SJSA1 (cell line): ENCODE measurements at places on chromosomes 6 and 20.

DNA sequence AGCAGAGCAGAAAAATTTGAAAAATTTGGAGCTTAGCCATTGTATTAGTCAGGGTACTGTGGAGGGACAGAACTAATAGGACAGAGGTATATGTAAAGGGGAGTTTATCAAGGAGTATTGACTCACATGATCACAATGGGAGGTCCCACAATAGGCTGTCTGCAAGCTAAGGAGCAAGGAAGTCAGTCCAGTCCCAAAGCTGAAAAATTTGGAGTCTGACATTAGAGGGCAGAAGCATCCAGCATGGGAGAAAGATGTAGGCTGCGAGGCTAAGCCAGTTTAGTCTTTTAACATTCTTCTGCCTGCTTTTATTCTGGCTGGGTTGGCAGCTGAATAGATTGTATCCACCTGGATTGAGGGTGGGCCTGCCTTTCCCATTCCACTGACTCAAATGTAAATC is 82.0 kb downstream of the SMPDL3A start:
- no peak for DNase-seq

DNA sequence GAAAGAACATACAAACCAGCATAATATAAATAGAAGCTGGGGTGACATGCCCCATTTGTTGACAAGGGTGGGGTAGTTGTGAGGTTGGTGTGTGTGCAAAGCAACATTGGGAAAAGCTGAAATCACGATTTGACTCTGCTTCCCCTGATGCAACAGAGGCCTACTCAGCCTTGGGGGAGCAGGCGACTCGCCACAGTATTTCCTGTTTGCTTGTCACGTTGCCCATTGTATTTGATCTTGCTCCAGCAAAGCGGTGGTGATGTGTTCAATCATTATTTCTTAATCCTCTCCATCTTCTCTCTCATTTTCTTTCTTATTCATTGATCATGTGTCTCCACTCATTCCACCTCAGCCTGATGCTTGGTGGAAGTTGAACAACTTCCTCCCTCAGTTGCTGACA is 165.8 kb upstream of the CITED2 start:
- no peak for DNase-seq

- DNase-seq = no peak
Measured at GRCh38 chr6:8642131-8642530, 206.8 kb upstream of the SLC35B3 start.

DNA sequence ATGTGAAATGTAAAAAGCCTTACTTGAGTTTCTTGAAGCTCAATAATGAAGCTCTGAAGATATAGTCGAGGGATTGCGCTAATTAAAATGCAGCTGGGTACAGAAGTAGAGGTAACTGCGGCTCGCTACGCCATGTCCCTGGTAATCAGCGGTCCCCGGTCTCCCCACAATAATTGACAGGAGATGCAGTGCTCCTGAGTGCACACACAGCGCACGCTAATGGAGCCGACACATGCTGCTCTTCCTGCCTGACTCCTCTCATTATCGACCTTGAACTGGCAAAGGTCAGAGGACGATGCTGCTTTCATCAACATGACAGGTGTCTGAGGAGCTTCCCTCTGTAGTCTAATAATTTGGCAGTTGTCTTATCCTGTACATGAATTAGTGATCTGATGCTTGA is 365.9 kb downstream of the RNF144B start:
- no peak for DNase-seq

DNA sequence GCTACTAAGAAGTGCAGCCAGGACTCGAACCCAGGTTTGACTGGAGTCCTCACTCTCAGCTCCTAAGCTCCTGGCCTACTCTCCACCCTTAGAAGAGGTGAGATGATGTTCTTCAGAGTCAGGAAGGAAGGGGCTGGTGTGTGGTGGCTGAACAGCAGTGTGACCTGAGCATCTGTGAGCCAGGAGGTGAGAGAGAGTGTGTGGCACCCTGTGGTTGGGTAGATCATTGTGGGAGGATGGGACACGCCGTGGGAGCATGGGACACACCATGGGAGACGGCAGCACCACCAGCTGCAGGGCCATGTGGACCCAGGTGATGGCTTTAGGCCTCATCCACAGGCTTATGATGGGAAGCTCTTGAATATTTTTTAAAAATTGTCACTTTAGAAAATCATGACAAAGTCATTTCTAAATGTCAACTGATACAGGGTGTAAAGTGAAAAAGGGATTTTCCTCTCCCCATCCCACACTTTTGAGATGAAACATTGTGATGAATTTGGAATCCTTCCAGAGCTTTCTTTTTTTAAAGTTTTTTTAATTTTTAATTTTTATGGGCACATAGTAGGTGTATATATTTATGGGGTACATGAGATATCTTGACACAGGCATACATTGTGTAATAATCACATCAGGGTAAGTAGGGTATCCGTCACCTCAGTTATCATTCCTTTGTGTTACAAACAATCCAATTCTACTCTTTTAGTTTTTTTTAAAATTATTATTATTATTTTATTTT is 31.6 kb downstream of the SRC start:
- no peak for DNase-seq

- no peak for DNase-seq
Measured at GRCh38 chr6:169189686-169190085, 64.0 kb downstream of the THBS2 start.

- DNase-seq = no peak
Measured at GRCh38 chr6:139852488-139853140, 478.2 kb upstream of the CITED2 start.

GRCh38 chr6:150887978-150888563 is 22.6 kb downstream of the MTHFD1L start:
- DNase-seq = no peak

- DNase-seq = no peak
Measured at GRCh38 chr20:54510541-54511129, 35.2 kb downstream of the DOK5 start.

- no peak for DNase-seq
Measured at GRCh38 chr6:97812940-97813339, 529.9 kb upstream of the MMS22L start.

- DNase-seq = peak; percentile 43
Measured at GRCh38 chr6:91081452-91082067, 494.7 kb upstream of the MAP3K7 start.

GRCh38 chr6:72856801-72857200 is 234.9 kb downstream of the KCNQ5 start:
- no peak for DNase-seq

DNA sequence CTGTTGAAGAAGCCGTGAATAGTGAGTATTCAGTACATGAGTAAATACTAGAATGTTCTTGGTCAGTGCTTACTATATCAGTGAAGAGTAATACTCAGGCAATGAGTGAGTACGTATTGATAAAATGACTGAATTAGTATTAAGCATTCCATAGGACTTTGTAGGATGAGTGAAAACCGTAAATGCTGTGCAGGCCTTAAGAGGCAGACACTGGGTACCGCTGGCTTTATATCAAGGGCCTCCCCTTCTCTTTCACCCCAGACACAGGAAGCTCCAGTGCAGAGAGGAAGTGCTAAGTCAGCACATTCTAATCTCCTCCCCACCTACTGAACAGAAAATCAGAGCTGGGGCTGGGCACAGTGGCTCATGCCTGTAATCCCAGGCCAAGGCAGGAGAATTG is 24.2 kb downstream of the POFUT1 start:
- DNase-seq = no peak

DNA sequence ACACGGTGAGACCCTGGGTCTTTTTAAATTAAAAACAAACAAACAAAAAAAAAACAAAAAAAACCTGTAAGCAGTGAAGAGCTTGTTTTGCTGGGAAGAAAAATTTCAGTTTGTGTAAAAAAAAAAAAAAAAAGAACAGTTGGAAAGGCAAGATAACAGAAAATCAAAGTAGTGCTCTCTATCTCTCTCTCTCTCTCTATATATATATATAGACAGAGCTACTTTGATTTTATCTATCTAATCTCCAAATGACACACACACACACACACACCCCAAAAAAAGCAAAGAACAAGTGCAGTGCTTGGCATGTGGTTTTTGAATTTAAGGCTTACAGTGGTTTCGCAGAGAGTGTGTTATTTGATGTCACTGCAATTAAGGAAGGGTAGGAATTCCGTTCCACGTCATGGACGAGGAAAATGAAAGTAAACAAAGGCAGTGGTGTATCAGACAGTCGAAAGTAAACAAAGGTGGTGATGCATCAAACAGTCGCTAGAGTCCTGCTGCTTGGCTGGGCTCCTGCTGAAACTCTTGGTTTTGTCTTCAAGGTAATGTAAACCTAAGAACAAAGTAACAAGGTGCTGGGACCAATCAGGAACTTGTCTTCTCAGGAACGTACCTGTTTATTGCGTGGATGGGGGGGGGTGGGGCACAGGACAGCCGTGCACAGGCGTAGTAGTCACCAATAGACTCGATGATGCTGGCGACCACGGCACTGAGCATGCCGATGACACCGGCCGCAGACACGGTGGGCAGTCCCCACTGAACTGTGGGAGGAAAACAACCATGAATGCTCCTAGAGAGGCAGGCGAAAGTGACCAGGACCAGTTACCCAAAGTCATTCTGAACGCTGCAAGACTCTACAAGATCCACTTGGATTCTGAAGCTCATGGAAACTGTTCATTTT is 131.8 kb downstream of the SLC23A2 start:
- no peak for DNase-seq

- no peak for DNase-seq
Measured at GRCh38 chr6:57224769-57225515, 2.8 kb upstream of the RAB23 start.

- DNase-seq = no peak
Measured at GRCh38 chr6:108211671-108212070, 45.8 kb downstream of the NR2E1 start.

- DNase-seq = no peak
Measured at GRCh38 chr6:140697585-140697984, 1323.1 kb upstream of the CITED2 start.

GRCh38 chr20:10059006-10059405 is 24.2 kb downstream of the ANKEF1 start:
- DNase-seq = no peak

- DNase-seq = no peak
Measured at GRCh38 chr6:52535711-52536423, 41.0 kb downstream of the TRAM2 start.

GRCh38 chr6:89818977-89819335 is 638 bp downstream of the MDN1 start:
- no peak for DNase-seq

GRCh38 chr20:916125-916799 is at the start of gene ANGPT4:
TSS of gene ANGPT4 (minus strand) at chr20:916334. CDS start at chr20:916214, 120 bp downstream.
- DNase-seq = no peak

- no peak for DNase-seq
Measured at GRCh38 chr20:62217913-62218773, 1.9 kb downstream of the HRH3 start.

- no peak for DNase-seq
Measured at GRCh38 chr6:7041511-7042026, 66.2 kb upstream of the RREB1 start.

GRCh38 chr20:46985671-46986070 is 91.0 kb downstream of the EYA2 start:
- DNase-seq = no peak

DNA sequence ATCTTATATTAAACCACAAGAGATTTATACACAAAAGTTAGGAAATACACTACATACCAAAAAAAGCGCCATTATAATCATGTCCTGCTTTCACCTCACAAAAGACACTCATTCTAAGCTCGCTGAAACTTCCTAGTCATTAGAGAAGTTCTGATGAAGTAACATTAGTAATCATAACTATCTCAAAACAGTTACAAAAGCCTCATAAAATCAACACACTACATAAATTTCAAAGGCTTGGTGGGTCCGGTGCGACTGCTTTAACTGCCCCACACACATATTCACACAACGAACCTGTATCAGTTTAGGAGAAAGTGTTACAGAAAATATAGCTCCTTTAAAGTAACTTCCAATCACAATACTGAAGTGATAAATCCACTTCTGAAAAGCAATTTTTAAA is 1.9 kb downstream of the PHIP start:
- DNase-seq = no peak

DNA sequence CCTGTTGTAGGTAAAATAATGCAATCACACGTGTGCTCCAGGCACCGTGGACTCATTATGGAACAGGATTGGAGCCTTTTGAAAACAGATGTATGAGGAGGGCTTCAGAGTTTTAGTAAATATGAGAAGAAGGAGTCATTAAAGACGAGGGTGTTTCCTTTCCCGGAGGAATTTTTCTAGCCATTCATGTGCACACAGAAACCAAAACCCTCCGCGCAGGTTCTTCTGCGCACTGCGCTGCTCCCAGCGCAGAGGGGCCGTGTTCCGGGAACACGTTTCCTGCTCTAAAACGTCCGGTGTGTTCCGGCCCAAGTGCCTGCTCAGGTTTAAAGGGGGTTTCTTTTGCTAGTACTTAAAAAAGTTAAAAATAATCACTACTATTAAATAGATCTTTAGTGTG is 11.6 kb downstream of the GPR31 start:
- no peak for DNase-seq

- DNase-seq = no peak
Measured at GRCh38 chr6:162821102-162821501, 93.3 kb downstream of the PACRG start.

DNA sequence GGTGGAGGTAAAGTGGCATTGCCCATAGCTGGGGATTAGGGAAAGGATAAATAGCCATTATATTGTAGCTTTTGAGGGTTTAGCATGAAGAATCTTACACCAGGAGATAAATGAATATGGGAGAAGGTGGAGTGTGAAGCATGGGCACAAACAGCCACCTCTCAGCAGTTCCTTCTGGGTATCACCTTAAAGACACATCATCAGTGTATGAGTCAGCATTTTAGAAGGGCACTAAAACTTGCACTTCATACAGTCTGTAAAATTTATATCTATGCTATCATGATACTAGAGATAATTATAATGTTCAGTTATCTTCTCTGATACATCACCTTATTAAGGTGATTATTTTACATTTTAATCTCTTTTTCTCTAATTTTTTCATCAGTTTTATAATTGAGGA is 25.3 kb downstream of the SLC35A1 start:
- DNase-seq = no peak

GRCh38 chr6:45709781-45710220 is 305.9 kb downstream of the CLIC5 start:
- no peak for DNase-seq

DNA sequence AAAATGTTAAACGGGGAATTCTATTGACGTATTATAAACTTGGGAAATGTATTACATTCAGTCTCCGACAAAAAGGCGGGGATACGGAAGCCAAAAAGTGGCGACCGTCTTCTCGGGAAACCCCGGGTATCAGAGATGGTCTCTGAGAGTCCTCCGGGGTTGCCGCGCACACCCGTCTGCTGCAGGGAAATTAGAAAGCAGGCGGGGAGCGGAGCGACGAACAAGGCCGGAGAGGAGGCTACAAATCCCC is 1.5 kb downstream of the SALL4 start:
- no peak for DNase-seq

GRCh38 chr20:48681873-48682426 is 145.8 kb downstream of the PREX1 start:
- DNase-seq = no peak
